ENCODE measurements at places on chromosomes 12 and 14.

- no peak for DNase-seq
Observed at GRCh38 chr14:75661499-75661814, 411 bp downstream of the TTLL5 start.

DNA sequence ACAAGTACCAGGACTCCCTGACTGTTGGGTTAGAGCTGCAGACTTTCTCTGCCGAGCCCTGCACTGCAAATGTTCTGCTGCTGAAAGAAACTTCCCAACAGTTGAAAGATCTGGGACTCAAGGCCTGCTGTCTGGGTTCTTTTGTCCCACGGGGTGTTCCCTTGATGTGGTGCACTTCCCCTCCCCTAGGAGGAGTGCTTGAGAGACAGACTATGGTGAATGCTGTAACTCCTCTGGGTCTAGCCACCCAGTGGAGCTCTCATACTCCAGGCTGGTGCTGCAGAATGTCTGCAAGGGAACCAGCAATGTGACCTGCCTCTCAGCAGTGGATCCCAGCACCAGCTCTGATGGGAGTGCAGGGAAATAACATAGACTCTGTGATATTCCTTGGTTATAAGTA is 129.2 kb upstream of the SLCO1B1 start:
- DNase-seq: no peak

DNA sequence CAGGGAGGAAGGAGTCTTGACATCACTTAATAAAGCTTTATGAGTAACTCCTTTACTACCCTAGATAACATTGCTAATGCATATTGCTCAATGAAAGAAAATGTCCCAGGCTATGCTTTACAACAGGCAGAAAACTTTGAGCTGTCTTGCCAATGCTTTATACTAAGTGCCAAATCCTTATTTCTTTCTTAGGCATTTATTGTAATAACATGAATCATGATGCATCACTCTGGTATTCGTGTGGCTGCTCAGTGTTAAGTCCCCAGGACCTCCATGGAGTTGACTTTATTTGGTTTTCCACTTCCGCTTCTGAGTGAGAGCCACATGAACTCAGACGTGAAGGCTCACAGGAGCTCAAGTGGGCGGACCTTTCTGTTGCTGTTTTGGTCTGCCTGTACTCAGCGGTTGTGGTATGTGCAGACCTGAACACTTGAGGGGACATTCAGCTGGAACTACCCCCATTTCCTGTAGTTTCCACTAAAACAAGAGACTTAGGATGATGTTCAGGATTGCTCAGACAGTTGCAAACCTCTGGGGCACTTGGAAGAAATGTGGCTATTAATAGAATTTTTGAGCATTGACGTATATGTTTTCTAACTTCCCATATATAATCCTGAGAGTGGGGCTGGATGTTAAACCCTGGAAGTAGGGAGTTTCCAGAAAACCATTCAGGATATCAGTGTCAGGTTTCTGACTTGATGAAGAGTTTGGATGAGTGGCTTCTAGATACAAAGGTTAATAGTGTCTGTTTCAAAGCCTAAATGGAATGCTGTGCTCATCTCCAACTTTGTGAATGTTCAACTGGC is 258.6 kb downstream of the MSRB3 start:
- DNase-seq: no peak

DNA sequence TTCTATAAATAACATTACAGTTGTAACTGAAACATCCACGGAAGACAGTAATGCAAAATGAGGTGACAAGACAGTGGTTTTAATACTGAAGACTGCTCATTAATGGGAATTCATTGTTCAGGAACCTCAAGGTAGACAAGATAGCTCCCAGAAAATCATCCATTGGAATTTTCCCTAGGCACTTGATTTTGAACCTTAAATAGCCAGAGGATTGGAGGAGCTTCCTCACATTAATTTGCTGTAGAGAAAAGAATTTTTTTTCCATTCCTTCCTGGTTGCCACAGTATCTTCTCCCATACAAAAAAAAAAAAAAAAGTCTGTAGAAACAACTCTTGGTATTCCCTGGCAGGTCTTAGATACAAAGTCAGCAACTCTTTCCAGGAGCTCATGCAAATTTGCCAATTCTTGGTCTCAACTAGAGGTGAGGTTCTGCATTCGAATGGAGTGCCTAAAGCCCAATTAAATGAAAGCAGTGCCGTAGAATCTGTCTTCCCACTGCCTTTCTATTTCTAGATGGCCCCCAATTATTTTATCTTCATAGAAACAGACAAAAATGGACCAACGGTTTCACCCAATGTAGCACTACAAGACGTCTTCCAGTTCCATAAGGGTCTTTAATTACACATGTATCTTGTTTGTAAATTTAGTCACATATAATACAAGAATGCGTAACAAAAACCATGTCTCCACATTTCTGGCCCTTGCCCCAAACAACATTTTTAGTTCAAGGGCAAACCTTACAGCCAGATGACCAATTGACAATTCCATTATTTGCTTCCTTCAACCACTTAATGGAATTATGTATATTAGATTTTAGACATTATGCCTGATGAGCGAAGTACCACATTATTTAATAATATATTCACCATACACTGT is 13.5 kb downstream of the SLC38A2 start:
- no peak for DNase-seq

DNA sequence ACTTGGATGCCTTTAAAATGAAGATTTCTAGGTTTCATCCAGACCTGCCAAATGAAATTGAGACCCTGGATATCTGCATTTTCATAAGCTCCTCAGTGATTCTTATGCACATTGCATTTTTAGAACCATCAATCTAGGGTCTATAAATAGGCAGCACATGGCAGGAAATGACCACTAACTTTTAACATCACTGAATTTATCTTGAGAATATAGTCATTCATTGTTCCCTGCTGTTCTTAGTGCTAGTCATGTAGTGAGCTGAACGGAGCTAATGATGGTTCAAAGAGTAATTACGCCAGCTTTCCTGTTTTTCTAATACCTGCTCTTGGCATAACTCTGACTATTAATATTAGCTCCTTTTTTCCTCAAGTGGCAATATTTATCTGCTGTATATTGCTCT is 91.6 kb downstream of the TPH2 start:
- no peak for DNase-seq

DNA sequence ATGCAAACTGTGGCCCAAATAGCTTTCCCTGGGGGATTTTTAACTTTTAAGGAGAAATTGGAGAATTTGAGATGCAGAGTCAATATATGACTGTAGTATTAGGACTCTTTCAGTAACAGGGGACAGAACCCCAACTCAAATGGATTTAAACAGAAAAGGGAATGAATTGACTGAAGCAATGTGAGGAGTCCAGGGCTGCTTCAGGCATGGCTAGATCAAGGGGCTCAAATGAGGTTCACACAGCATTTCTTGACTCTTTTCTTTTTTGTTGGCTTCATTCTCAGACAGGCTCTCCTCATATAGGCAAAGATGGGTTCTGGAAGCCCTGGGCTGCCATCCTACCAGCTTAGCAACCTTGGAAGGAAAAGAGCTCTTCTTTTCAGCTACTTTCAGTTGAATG is 13.6 kb downstream of the HNF1A start:
- DNase-seq: no peak

Measured in stimulated activated CD4-positive, alpha-beta T cell treated with anti-CD3 and anti-CD28 coated beads, Interleukin-4, amount 100 ng/mL, for 48 hours (primary cell).